ENCODE measurements at places on chromosomes 13 and 19.

GRCh38 chr13:98150832-98151479, 8.1 kb downstream of the FARP1 start:
- DNase-seq = no peak

DNA sequence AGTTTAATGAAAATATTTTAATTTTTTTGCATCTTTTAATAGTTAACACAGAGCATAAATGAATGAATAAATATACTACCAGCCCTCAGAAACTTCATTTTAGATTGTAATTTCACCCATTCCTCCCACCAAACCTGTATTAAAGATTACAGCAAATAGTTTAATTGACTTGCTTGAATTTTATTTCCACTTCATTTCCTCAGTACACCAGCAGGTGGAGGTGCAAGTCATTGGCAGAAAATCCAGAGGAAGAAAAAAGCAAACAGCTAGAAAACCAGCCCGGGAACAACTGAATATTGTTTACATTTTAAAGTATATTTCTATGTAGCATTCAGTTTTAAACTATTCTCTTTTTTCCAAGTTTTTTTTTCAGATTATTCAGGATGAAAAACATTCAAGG, 177.8 kb downstream of the OLFM4 start:
- no peak for DNase-seq

DNA sequence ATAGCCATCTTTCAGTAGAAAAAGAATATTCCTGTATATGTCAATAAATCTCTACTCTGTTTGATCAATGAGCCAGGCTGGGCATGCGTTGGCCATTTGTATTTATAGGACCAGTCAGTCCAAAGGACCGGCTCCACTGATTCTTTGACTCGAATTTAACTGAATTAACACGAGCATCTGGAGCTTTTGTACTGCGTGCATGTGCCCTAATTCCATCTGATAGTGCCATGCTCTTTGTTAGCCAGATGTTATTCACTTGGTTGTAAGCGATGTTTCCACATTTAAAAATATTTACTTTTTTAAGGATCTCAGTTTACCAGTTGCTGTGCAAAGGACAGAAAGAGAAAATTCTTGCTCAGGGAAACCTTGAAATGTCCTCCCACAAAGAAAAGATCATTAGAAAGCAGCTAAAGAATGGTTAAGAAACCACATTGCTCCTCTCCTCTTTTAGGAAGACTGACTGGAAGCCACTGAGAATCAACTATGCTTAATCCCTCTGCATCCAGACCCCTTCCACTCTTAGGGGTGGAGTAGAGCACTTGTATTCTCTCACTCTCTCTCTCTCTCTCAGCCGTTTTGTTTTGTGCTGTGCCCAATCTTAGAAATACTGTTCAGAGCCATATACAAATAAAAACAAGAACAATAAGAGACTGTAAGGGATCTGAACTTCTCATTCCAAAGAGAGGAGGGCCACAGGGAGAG, 165.8 kb downstream of the DCLK1 start:
- no peak for DNase-seq

GRCh38 chr19:7921302-7921966, 1.3 kb downstream of the SNAPC2 start:
- no peak for DNase-seq

DNA sequence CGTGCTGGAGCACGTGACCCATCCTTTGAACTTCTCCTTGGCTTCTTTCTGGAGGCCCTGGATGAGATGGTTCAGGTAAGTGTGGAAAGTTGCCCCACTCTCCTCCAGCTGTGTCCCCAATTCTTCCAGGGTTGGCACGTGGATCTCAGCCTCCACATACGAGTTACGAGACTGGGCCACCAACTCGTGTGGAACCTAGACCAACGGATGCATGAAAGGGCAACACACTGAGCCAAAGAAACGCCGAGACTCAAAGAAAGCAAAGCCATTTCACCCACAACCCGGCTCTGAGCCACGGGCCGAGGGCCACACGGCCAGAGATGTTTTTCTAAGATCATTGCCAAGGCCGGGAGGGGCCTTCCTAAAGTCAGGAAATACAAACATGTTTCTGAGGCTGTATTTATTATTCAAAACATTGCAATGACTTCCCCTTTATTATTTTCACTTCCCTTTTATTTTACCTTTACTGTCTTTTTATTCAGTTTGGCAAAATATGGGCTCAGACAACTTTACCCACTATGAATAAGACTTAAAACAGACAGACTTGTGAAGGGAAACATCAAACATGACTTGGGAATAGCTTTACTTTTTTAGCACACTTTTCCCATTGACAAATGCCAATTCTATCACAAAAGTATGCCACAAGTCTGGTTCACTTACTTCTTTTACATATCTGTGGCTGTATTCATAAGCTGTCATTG, 94.6 kb downstream of the KL start:
- no peak for DNase-seq

GRCh38 chr19:35901055-35901644, 810 bp upstream of the NFKBID start:
- no peak for DNase-seq

GRCh38 chr13:33348366-33348765, 62.8 kb upstream of the STARD13 start:
- no peak for DNase-seq

DNA sequence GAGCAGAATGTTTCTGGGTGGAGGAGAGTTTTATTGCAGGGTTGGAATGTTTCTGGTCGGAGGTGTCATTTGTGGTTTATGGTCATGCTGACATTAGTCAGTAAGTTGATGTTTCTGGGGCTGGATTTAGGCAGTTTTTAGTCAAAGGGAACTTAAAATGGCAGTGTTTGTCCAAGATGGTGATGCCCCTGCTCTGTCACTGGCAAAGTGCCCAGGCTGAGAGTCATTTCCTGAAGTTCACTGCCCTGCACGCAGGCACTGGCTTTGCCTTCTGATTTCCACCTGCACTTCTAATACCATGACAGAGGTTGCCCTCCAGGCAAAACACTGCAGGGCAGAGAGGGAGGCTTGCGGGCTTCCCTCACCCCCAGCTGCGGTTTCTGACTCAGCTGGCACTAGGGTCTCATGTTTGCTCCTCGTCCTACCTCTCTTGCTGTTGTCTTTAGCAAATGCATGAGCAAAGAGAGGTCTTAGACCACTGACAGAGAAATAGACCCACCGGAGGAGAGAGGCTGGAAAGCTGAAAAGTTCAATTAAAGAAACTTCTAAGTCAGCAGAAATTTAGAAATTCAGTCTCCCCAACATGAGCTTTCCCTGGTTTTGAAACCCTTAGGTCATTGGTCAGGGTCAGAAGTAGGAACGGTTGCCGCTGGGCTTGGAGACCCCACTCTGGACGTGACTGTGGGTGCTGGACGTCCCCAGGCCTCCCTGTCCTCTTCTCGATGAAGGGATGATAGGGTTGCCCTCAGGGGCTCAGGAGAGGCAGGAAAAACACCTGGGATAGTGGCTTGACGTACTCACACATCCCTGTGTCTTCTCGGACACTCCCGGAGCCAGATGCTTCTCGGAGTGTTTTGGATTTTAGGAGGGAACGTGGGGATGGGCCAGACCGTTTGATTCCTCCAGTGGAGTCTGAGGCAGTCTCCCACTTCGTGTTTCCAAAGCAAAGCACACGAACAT, 26.3 kb downstream of the TMEM255B start:
- DNase-seq = no peak

GRCh38 chr19:39381910-39382611, 8.8 kb downstream of the PAF1 start:
- DNase-seq = no peak

DNA sequence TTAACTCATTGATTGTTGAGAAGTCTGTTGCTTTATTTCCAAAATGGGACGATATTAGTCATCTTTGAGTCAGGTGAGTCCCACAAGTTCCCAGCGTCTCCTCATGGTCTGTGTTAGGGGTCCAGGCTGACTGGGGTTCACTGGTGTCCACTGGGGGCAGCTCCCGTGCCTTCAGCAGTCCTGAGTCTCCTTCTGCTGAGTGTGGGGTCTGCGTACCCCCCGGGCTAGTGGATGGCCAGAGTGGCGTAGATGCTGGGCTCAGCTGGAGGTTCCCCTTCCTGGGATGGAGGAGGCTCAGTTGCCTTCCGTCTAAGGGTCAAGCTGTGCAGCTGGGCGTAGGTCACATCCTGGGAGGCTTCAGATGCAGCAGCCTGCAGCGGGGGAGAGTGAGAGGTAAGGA, 5.9 kb downstream of the LILRB3 start:
- no peak for DNase-seq

DNA sequence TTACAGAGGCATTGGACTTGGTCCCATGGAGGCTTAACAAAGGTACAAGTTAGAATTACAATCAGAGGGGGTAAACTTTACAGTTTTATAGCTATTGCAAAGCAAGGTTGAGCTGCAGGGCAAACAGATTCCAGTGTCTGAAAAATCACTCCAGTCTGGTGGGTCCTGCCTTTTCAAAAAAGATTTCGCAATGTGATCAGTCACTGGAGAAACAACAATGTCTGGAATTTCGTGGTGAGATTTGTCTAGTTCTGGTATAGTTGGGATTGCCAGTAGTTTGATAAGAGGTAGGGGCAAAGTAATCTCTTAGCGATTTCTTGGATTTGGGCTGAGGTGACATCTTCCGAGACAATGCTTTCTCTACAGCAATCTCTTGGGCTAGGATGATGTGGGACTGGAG, 1198.2 kb upstream of the PCDH9 start:
- DNase-seq = no peak

GRCh38 chr13:22925881-22926747, 254.7 kb upstream of the SGCG start:
- no peak for DNase-seq

DNA sequence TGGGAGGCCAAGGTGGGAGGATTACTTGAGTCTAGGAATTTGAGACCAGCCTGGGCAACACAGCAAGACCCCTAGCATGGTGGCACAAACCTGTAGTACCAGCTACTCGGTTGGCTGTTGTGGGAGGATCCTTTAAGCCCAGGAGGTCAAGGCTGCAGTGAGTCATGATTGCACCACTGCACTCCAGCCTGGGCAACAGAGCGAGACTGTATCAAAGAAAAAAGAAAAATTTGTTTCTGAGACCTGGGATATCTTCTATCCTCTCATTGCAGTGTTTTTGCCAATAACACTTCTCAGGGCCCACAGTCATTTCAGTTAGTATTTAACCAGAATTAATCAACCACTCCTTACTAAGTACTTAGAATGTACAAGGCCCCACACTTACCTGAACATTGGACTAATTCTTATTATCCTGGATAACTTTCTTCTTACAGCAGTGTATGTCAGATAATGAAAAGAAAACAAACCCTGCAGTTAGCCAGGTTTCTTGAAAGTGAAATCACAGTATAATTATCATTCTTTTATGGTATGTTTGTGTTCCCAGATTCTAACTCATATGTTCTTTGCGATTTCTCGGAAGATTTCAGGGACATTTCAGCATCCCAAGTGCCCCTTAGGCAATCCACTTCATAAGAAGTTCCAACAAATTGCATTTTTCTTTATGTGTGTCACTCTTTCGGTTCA, 75.6 kb upstream of the KLF5 start:
- no peak for DNase-seq

DNA sequence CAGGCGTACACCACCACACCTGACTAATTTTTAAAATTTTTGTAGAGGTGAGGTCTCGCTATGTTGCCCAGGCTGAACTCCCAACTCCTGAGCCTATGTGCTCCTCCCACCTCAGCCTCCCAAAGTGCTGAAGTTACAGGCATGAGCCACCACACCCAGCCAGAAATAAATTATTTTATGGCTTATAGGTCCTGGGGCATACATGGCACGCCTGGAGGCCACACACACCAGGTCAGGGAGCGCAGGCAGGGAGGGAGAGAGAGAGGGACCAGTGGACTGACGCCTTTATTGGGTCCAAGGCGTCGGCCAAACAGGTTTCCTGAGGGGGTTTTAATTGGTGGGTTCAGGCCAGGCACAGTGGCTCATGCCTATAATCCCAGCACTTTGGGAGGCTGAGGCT, 6.8 kb downstream of the SPIB start:
- no peak for DNase-seq

- DNase-seq = no peak
Measured at GRCh38 chr13:42345367-42345766, 73.4 kb downstream of the AKAP11 start.

GRCh38 chr19:58584498-58585441, 11.6 kb upstream of the MZF1 start:
- DNase-seq = no peak

DNA sequence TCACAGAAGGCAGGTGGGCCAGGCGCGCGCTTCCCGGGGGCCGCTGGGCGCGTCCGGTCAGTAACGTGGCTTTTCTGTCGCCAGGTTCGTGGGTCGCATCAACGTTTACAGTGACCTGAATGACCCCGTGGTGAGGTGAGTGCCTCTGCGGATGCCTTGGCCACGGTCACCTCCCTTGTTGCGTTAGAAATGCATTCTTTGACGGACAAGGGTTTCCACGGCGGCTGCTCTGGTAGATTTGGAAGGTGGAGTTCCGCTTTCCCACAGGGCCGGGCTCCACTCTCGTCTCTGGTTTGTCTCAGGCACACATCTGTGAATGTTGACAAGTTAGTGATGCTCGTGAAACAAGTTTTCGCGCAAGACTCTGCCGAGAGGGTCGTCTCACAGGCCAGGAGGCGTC, 130.0 kb downstream of the ATP11A start:
- DNase-seq = no peak

GRCh38 chr19:45254044-45254531, 3.0 kb downstream of the MARK4 start:
- DNase-seq = no peak

DNA sequence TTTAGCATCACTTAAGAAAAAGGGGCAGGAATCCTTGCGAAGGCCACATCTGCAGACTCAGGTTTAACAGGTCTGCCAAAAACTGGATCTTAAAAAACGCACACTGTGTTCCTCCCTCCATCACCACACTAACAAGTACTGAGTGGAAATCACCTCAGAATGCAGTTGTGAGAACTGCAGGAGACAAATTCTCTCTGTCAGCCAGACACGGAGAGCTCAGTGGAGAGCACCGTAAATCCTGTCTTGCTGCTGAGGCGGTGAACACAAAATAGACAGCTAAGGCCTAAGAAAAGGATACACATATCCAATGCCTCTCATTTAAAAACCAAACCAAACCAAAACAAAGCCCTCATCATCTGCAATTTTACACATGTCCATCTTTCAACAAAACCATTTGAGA, 1287.6 kb downstream of the EFNB2 start:
- DNase-seq = no peak

All from stimulated activated CD4-positive, alpha-beta T cell treated with anti-CD3 and anti-CD28 coated beads, Interleukin-15, amount 100 ng/mL, for 48 hours (primary cell).